Left kidney (tissue), 8 donors: ENCODE measurements at places on chromosomes 11 and 22. TPM values are rescaled to one million over a fixed set of nuclear protein-coding genes. Genes with fewer than 3 reads are reported as not detected.

The SAA2 gene
- not detected for polyA plus RNA-seq

The TSGA10IP gene
- 0.23 TPM for polyA plus RNA-seq

DNA sequence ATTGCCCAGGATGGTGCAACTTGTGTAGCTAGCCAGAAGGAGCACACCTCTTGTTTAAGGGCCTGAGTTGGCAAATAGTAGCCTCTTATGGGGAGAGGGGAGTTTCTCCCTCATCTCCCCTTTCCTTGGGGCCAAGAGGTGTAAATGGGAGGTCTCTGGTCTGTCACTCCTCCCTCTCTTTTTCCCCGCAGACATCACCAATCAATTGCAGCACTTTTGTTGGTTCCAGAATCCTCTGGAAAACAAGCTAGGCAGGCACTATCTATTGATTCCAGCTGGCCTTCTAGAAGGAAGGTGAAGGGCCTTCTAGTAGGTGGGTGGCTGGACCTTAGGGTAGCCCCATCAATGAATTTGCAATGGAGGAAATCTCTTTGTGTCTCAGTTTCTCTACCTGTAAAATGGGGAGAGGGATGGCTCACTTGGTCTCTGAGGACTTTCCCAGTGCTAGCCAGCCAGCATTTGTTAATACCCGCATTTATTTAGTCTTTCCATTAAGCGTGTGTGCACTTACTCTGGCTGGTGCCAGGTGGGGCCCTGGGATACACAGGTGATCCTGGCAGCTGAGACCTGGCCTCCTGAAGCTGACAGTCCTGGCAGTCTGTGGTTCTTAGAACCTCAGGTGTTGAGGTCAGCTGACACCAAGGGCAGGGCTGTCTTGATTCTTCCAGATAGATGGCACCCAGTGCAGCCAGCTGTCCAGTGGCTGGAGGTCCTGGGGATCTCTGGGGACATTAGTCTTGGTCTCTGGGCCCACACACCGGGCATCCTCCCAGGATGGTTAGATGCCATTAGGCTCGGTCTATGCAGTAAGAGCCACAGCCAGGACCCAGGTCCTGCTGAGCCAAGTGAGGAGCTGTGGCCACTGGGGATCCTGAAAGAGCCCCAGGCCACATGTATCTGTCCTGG lies 51.7 kb downstream of the TSPAN18 start:
- no peak for DNase-seq

- DNase-seq = no peak
Observed at GRCh38 chr22:40247976-40248375, 70.3 kb downstream of the TNRC6B start.
